ENCODE measurements at places on chromosomes 4 and X.
A peak's percentile ranks its signal among the peaks of the same experiment; 100 is the strongest.

DNA sequence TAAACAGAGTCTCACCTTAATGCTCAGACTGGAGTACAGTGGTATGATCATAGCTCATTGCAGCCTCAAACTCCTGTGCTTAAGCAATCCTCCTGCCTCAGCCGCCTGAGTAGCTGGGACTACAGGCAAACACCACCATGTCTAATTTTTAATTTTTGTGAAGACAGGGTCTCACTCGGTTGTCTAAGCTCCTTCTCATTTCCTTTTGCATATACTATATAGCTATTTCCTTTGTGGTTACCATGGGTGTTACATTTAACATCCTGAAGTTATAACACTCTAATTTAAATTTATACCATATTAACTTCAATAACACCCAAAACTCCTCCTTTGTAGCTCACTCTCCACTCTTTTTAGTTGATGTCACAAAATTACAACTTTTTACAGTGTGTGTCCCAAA, 114.3 kb downstream of the DCK start:
- no peak for DNase-seq
- H3K4me1 ChIP-seq = no peaks in the 10 kb centered on the region
- no peak overlapping the region for H3K27ac ChIP-seq
- H3K27me3 ChIP-seq = no peaks in the 10 kb centered on the region
- no peak overlapping the region for H3K4me3 ChIP-seq

DNA sequence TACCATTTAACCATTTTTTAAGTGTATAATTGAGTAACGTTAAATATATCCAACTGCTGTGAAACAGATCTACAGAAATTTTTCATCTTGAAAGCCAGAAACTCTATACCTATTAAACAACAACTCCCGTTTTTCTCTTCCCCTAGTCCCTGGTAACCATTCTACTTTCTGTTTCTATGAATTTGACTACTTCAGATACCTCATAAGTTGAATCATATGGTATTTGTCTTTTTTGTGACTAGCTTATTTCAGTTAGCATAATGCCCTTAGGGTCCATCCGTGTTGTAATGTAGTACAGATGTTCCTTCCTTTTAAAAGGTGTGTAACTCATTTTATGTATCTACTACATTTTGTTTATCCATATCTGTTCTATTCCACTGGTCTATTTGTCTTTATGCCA, 48.7 kb downstream of the STAG2 start:
- H3K27me3 ChIP-seq = no peaks in the 10 kb centered on the region
- no peak overlapping the region for H3K4me3 ChIP-seq
- H3K27ac ChIP-seq = no peak overlapping the region

DNA sequence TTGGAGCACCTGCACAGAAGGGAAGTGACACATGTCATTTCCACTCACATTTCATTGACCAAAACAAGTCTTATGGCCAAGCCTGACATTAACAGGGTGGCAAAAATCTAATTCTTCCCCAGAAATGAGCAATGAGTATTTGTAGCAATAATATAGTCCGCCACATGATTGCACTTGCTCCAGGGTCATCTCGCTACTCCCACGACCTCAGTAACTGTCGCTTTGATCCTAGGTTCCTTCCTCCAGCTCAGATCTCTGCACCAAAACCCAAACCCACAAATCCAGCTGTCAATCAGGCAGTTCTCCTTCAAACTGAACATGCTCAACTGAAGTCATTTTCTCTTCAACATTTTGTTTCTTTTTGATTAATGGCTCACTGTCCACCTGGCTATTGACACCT, 25.2 kb upstream of the PTTG2 start:
- H3K27ac ChIP-seq = no peak overlapping the region
- H3K4me1 ChIP-seq = peaks cover 3% of the 10 kb centered on the region
- H3K27me3 ChIP-seq = no peaks in the 10 kb centered on the region
- no peaks in the 10 kb centered on the region for H3K36me3 ChIP-seq
- no peak for DNase-seq

GRCh38 chrX:148381603-148382002, 118.8 kb upstream of the AFF2 start:
- no peaks in the 10 kb centered on the region for H3K4me1 ChIP-seq
- no peaks in the 10 kb centered on the region for H3K27me3 ChIP-seq

- H3K4me1 ChIP-seq = peaks cover 7% of the 10 kb centered on the region
- H3K27me3 ChIP-seq = no peaks in the 10 kb centered on the region
- no peaks in the 10 kb centered on the region for H3K36me3 ChIP-seq
- DNase-seq = no peak
- H3K4me3 ChIP-seq = no peak overlapping the region
Observed at GRCh38 chr4:153038623-153039311, 102.6 kb downstream of the FHDC1 start.

DNA sequence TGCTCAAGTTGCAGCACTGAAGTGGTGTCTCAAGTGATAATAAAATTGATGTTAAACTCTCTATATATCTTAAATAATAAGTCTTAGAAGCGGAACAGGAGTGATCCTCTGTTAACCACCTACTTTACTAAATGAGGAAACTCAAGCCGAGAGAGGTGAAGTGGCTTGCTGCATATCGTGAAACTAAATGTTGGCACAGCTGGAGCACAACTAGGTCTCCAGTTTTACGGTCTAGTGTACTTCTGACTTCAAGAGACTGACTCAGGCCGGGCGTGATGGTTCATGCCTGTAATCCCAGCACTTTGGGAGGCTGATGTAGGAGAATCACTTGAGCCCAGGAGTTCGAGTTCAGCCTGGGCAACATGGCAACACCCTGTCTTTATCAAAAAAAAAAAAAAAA, 35.5 kb upstream of the PLS3 start:
- peaks cover 25% of the 10 kb centered on the region for H3K27me3 ChIP-seq
- no peak overlapping the region for H3K27ac ChIP-seq
- no peaks in the 10 kb centered on the region for H3K4me1 ChIP-seq
- H3K36me3 ChIP-seq = no peaks in the 10 kb centered on the region
- no peak overlapping the region for H3K4me3 ChIP-seq
- no peak for DNase-seq

- H3K4me3 ChIP-seq = peak overlapping the region; percentile 55
- H3K27me3 ChIP-seq = peaks cover 16% of the 10 kb centered on the region
- DNase-seq = peak; percentile 1
- peaks cover 6% of the 10 kb centered on the region for H3K4me1 ChIP-seq
- no peak overlapping the region for H3K27ac ChIP-seq
Observed at GRCh38 chrX:76428243-76429130, 977 bp downstream of the MAGEE1 start.

All from muscle of leg (tissue), 16 donors.